ENCODE measurements at places on chromosomes 3 and 15.

GRCh38 chr3:175851541-175851940, 992.4 kb downstream of the NAALADL2 start:
- DNase-seq: no peak

DNA sequence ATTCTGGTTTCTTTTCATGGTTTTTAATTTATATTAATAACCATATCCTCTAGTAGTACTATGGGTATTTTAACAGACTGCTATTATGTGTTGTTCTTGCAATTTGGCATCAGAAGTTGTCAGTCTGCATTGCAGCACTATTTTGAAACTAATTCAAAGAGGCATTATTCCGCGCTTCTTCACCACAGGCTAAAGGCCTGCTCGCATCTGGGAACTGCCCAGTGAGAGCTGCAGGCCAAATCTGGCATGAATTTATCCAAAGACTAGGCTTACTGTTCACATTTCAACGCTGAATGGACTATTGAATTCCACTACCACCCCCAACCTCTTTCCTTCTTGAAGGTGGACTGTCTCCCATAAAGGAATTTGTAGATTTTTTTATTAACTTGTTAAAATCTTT, 310.4 kb upstream of the NR2F2 start:
- DNase-seq: no peak

DNA sequence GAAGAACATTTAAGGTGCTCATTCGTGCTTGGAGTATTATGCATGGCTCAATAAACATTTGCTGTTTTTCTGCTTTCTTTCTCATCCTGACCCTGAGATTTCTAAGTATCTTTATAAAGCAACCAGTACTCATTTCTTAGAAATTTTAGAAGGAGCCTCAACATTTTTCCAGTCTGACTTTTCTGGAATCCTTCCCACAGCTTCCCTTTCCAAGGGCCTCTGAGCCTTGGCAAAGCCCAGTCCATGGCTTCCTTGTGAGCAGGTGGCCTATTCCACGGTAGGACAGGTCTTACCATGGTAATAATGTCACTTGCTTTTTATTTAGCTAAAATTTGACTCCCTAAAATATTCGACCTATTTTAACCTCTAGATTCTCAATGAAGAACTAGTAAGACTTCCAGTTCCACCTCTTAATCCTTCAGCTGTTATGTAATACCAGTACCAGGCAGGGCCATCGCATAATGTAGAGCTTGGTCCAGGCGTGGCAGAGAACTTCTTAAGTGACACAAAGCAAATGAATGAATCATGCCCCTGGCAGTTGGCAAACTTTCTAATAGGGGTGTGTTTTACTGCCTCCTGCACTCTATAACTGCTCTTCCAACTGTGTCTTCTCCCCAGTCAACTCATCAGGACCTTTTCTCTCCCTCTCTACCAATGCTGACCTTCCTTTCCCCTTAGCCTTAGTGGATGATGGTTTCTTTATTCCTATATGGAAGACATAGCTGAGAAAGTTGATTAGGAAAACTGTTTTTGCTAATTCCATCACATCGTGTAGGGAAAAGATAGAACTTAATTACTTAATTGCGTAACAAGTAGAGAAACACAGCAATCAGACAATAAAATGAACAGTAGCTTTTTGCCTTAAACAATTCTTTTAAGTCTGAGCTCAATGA, 894 bp upstream of the TM4SF4 start:
- no peak for DNase-seq

DNA sequence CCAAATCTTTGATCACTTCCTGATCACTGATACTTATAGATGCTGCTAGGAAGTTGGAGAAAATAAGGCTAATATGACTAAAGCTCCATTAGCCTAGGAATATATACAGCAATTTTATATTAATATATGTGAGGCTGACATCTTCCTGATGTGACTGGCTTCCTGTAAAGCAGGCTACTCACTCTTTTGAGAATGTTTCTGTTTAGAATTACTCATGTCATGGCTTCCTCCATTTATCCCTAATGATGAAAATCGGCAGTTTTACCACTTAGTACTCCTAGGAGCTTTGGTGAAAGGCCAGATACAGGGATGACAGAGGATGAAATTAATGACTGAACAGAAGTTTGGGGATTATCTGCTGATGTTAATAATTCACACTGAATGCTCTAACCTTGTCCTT, 3.9 kb upstream of the MAP1A start:
- DNase-seq: no peak

DNA sequence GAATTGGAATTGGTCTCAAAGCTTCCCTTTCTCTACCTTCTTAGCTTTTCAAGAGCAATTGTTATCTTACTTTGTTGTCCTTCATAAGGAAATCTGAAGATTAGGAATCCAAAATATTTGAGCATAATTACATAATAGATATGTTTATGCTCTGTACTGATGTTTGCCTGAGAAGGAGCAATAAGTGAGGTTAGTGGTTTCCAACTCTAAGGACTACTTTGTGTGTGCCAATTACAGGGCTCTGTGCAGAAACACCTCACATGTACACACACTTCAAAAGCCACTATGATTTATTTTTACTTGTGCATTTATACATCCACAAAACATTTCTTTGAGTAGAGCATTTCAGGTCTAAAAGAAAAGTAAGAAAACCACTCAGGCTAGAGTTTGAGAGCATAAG, 49.9 kb downstream of the MME start:
- no peak for DNase-seq

GRCh38 chr3:105347625-105348302, 18.9 kb upstream of the ALCAM start:
- no peak for DNase-seq

- no peak for DNase-seq
Measured at GRCh38 chr15:98614681-98615080, 33.7 kb upstream of the IGF1R start.
